ENCODE measurements at places on chromosomes 3 and 15. TPM values are rescaled to one million over a fixed set of nuclear protein-coding genes. Genes with fewer than 3 reads are reported as not detected.

PRRT3 gene
- total RNA-seq, result 1.6 TPM

GRCh38 chr3:27681249-27681748, 40.8 kb downstream of the EOMES start:
- no peak for DNase-seq

- no peak for DNase-seq
These were observed 375 bp downstream of the HEG1 start for GRCh38 chr3:125055331-125055912.

- no peak for DNase-seq
These were observed 135.3 kb downstream of the FNDC3B start for GRCh38 chr3:172174513-172175253.

LIPH gene
- 0.51 TPM for total RNA-seq

DNA sequence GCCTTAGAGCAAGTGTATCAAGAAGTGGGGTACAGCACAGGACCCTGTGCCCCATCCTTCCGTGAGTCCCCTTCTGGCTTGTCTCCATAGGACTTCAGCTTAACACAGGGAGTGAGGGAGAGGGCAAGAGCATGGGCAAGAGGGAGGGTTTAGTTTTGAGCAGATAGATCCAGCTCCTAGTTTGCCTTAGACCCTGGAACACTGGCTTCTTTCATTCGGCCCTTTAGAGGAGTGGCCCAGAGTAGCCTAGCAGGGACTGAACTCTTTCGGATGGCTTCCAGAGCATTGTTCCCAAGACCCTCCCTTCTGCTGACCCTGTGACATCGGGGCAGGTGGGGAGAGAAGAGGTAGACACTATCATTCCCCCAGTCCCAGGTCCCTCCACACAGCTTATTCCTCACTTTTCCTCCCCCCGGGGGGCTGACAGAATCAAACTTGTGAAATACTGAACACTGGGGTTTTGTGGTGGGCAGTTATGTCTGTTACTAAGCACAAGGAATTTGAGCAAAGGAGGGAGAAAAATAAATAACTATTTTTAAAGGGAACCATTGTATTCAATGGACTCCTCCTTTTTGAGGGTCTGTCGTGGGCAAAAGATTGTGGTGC, 289.6 kb upstream of the C2CD4B start:
- no peak for DNase-seq
